Spinal cord (tissue), 10 donors: ENCODE measurements at places on chromosomes 5 and 9. TPM values are rescaled to one million over a fixed set of nuclear protein-coding genes. Genes with fewer than 3 reads are reported as not detected.

The CD72 gene
- 1.7 TPM for total RNA-seq

The PCDHGC4 gene
- 65.5 TPM for total RNA-seq

The PURA gene
- 35.9 TPM for total RNA-seq

DNA sequence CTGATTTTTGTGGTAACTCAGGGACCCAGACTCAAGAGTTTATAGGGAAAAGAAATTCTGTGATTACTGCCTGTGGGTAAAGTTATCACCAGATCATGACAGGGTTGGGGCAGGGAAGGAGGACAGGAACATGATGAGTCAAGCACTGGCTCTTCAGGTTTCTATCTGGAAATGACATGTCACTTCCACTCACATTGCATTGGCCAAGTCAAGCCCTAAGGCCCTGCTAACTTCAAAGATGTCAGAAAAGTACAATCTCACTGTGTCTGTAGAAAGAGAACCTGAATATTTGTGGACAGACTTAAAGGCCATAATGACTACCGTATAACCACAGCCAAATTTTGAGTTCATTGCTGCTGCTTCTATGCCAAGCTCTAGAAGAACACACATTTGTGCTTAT, 187.7 kb downstream of the TLE4 start:
- no peak overlapping the region for H3K27ac ChIP-seq
- H3K27me3 ChIP-seq, result peaks cover 1% of the 10 kb centered on the region
- no peak for DNase-seq
- no peaks in the 10 kb centered on the region for H3K4me1 ChIP-seq

GRCh38 chr5:67000794-67001475, 195.7 kb downstream of the CD180 start:
- H3K4me1 ChIP-seq, result peaks cover 3% of the 10 kb centered on the region
- H3K36me3 ChIP-seq, result no peaks in the 10 kb centered on the region
- no peak overlapping the region for H3K4me3 ChIP-seq
- DNase-seq, result no peak
